ENCODE measurements at places on chromosomes 13 and 19.

- no peak for DNase-seq
Measured at GRCh38 chr13:32284927-32285632, 30.1 kb downstream of the ZAR1L start.

DNA sequence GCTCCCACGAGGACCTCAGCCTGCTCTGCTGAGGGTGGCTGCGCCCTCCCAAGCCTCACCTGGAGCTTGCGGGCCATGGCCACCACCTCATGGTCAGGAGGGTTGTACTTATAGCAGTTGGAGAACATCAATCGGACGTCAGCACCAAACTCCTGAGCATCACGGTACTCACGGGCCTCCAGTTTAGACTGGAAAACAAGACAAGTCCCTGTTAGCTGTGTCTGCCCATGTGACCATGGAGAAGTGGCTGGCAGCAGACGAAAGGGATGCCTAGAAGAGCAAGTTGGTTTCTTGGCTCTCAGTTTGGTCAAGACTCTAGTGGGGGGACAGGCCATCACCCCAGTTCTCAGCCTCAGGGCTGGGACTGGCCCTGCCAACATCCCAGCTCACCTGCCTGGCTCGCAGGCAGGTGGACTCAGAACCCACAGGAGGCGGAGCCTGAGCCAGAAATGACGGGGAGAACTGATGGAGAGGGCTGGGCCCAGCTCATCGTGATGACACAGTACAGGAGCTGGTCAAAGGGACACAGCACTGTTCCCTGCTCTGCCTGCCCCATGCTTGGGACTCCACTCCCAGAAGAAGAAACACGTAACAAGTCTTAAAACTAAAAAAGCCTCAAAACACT lies 31.2 kb upstream of the EPHX3 start:
- no peak for DNase-seq

GRCh38 chr13:110289174-110289573 lies 17.8 kb downstream of the COL4A1 start:
- DNase-seq: no peak

DNA sequence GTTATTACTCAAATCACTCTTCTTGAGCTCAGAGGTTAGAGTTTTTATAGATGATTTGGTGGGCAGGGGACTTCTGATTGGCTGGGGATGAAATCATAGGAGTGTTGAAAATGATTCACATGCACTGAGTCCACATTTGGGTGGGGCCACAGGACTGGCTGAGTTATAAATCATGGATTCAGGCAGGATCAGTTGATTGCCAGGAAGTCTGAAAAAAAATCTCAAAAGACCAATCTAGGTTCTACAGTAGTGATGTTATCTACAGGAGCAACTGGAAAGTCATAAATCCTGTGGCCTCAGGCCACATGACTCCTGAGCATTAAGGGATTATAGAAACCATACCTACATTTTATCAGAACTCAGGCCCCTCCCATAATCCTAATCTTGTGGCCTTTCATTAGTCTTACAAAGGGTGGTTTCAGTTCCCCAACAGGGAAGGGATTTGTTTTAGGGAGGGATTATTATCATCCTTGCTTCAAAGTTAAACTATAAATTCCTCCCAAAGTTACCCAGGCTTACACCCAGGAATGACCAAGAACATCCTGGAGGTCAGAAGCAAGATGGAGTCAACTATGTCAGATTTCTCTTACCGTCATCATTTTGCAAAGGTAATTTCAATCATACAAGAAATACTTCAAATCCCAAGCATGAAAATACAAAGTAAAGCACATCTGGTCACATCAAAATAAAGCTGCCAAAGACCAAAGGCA lies 5.6 kb upstream of the CCDC70 start:
- DNase-seq: no peak

DNA sequence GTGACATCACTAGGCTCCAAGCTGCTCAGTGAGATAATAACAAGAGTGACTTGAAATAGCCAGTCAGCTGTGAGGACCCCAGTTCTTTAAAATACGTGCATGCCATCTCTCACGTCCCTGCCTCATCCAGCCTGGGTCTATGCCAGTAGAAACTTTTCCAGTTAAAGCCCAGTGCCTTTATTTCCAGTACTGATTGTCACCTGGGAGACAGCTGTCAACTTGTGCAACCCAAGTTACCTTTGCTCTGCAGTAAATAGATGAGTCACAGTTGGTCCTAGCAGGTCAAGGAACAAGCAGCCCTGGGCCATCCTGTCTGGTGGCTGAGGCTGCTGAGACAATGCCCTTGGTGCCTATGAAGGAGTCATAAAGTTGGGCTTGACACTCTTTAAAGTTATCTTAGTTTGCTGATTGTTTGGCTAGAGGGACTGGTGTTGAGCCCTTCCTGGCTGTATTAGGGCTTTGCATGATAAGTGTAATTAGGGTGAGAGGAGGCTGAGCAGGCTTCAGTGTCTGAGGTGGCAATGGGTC lies 228.7 kb downstream of the LACC1 start:
- DNase-seq: peak; percentile 5
